Activated B cell treated with CpG ODN at 0.5 μM for 24 hours (primary cell): ENCODE measurements at places on chromosomes 3 and 15. TPM values are rescaled to one million over a fixed set of nuclear protein-coding genes. Genes with fewer than 3 reads are reported as not detected.

GRCh38 chr3:112793326-112794081 is 53.2 kb downstream of the CD200R1L start:
- no peak overlapping the region for H3K27ac ChIP-seq
- H3K4me1 ChIP-seq, result peaks cover 27% of the 10 kb centered on the region
- no peaks in the 10 kb centered on the region for H3K27me3 ChIP-seq
- H3K36me3 ChIP-seq, result no peaks in the 10 kb centered on the region

DNA sequence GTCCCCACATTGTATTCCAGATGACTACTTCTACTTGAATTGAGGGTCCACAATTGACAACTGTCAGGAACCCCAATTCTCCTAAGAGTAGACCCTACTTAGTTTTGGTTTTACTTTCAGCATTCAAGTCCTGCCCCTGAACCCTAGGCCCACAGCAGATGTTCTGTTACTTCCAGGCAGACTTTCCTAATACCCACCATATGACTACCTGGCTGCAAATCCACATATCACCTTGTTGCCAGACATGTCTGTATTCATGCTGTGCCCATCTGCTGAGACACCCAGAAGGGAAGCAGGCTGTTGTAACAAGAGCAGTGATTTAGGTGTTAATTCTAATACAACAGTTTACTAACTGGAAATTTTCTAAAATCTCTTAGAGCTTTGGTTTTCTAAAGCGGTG is 235.1 kb upstream of the CCDC54 start:
- H3K27me3 ChIP-seq, result no peaks in the 10 kb centered on the region
- no peak for DNase-seq
- no peaks in the 10 kb centered on the region for H3K36me3 ChIP-seq
- peaks cover 3% of the 10 kb centered on the region for H3K4me1 ChIP-seq

GRCh38 chr3:46423588-46423987 is 16.5 kb downstream of the CCRL2 start:
- DNase-seq, result no peak
- no peak overlapping the region for H3K27ac ChIP-seq
- no peaks in the 10 kb centered on the region for H3K27me3 ChIP-seq
- no peak overlapping the region for H3K4me3 ChIP-seq

DNA sequence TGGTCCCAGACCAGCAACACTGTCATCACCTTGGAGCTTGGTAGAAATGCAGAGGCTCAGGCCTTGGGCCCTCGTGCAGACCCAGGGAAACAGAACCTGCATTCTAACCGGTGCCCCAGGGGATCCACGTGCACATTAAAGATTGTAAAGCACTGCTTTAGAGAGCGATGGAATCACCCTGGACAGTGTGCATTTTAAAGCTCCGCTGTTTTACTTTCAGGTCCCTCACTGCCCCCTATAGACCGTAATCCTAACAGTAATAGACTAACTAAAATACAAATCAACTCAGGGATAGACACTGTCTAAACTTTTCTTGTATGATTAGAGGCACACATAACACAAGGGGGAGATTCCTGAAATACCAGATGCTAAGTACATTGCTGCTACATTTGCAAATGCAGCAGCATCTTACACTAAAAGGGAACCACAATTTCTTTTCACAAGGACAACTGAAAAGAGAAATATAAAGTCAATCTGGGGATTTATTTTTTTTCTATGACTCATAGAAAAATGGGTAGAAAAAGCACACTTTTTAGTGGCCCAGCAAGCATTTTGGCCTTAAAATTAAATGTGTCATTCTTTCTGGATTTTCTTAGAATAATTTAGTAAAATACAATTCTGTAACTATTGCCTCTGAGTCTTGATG is 10.5 kb upstream of the SH3GL3 start:
- H3K4me3 ChIP-seq, result no peak overlapping the region
- H3K4me1 ChIP-seq, result no peaks in the 10 kb centered on the region

DNA sequence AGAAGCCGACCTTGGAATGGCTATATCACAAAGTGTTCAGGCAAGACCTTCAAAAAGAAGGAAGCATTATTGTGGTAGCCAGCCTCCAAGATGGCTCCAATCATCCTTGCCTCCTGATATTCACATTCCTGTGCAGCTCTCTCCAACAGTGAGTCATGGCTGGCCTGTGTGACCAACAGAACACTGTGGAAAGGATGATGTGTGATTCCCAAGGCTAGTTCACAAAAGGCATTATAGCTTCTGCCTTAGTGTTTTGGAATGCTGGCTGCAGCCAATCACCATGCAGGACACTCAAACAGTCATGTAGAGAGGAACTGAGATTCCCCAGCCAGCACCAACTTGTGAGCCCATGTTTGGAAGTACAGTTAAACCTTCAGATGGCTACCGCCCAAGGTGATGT is 102.6 kb downstream of the EFL1 start:
- peaks cover under 1% of the 10 kb centered on the region for H3K4me1 ChIP-seq
- H3K4me3 ChIP-seq, result no peak overlapping the region
- no peaks in the 10 kb centered on the region for H3K27me3 ChIP-seq
- no peak overlapping the region for H3K27ac ChIP-seq

Gene IGSF11
- total RNA-seq, result not detected in 2 replicates

Gene FANCD2OS
- not detected in 2 replicates for total RNA-seq

Gene SLC9C1
- 0.24 and 0.58 TPM in 2 replicates for total RNA-seq

Gene KCNMB3
- total RNA-seq, result 6.0 and 6.9 TPM in 2 replicates

Gene CASR
- total RNA-seq, result 0.02 TPM in 1 of 2 replicates, not detected in the other

Gene SLC27A2
- 0.22 and 0.29 TPM in 2 replicates for total RNA-seq
